ENCODE measurements at places on chromosomes 11 and 22.
A peak's percentile ranks its signal among the peaks of the same experiment; 100 is the strongest.

GRCh38 chr11:64343767-64344559 lies 4.0 kb downstream of the CCDC88B start:
- DNase-seq = no peak

DNA sequence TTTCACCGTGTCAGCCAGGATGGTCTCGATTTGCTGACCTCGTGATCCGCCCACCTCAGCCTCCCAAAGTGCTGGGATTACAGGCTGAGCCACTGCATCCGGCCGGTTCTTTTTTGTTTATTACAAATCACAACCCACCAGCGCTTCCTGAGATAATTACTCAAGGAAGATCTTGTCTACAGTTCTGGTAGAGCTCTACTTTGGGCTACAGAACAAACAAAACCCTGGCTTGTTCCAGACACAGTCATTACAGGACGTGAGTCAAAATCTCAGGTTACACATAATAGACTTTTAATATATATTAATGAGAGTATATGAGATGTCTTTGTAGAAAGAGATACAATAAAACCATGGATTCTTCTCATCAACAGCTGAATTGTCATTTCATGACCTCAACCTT lies 42.8 kb upstream of the NUP50 start:
- DNase-seq = no peak

- no peak for DNase-seq
Observed at GRCh38 chr11:62409831-62410230, 9.0 kb upstream of the SCGB1A1 start.

- DNase-seq = no peak
Observed at GRCh38 chr11:131246663-131247062, 123.8 kb upstream of the NTM start.

DNA sequence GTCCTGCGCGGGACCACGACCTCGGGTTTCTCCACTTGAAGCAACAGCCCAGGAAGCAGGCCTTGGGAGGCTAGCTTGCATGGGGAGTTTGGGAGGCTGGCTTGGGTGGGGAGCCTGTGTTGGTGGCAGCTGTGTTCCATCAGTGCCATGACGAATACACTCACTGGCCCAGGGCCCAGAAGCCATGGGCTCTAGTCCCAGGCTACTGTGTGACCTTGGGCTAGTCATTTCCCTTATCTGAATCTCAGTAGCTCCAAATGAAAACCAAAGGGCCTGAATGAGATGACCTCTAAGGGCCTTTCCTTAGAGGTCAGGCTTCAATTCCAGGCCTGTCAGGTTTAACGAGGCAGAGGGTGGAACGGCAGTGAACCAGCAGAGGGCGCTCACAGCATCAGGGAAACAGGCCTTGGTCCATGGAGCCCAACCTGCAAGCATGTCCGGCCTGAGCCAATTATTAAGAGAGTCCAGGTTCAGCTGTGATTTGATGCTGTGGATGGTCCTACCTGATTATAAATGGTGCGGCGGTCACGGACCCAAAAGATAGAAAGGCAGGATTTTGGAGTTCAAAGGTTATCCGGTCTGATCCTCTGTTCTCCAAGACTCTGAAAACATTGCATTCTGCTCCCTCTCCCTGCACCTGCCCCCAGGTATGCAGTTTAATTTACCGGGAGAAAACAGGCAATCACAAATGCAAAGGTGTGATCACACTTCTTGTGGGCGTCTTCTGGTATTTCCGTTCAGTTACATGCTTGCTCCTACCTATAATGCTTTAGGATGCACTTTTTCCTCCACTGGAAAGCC lies 15.9 kb downstream of the PTPN5 start:
- DNase-seq = peak; percentile 68

DNA sequence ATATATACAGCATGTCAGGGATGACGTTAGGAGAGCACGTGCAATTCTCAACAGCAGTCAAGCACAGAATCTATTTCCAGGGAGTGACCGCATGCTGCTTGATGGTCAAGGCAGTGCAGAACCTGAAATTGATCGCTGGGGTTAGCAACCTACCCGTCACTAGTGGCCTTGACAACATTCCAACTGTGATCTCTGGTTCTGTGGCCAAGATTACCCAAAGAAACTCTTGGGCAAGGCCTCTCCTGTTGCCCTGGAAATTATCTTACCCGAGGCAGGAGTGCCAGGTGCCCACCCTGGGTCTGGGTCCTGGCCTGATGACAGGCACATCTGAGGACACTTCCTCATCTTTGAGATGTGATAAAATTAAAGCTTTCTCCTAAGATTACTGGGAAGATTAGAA lies 2.2 kb downstream of the TM7SF2 start:
- no peak for DNase-seq

DNA sequence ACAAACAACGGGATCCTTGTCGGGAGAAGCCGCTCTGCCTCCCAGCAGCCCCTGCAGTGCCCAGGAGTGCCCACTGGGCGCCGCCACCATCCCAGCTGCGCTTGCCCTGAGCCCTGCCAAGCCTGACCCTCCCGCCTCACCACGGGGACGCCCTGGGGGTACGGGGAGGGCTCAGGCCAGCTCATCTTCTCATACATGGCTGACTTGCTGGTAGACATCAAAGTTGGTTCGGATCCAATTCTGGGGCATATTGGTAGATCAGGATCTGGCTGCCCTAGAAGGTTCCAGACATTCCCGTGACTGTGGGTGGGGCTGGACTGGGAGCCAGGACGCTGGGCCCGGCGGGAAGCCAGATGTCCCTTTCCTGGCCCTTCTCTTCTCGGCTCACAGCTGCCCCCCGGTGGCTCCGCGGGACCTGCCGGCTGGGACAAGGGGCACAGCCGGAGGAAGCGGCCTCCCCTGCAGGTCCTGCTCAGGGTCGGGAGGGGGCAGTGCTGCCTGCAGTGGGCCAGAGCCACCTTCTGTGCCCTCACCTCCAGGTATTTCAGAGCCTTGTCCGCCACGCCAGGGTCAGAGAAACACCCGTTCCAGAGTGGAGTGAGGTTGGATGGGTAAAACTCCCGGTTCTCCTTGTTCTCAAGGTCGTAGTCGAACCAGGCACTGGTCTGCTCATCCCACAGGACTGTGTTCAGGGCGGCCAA lies 10.6 kb upstream of the TREH start:
- peak; percentile 75 for DNase-seq

- DNase-seq = no peak
Observed at GRCh38 chr11:113338730-113339129, 24.3 kb downstream of the TTC12 start.

DNA sequence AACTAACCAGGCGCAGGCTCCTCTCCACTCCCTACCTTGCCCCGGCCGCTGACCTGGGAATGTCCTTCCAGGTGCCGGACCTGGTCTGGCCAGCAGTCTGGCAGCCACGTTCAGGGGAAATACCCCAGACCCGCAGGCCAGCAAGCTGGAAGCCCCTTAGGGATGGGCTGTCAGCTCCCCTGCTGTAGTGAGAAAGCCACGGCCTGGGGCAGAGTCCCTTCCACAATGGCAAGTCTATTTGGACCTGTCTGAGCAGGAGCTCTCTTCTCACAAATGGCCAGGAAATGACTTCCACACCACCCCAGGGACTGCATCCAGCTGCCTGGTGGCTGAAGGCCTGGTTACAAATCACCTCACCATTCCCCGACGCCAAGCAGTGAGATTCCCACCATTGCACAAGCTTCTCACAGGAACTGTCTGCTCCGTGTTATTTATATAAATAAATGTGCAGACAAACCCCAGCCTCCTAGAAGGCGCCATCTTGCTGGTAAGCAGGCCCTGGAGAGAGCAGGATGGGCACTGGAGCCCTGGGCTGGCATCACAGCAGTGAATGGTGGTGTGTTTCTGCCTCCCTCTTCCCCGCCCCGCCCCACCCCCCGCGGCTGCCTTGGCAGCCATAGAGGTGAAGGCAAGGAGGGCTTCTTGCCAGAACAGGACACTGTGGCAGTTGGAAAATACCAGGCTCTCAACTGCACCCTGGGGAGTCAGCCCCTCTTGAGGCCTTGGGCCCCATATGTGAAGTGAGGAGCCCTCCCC lies 23.7 kb downstream of the RSPH14 start:
- no peak for DNase-seq

DNA sequence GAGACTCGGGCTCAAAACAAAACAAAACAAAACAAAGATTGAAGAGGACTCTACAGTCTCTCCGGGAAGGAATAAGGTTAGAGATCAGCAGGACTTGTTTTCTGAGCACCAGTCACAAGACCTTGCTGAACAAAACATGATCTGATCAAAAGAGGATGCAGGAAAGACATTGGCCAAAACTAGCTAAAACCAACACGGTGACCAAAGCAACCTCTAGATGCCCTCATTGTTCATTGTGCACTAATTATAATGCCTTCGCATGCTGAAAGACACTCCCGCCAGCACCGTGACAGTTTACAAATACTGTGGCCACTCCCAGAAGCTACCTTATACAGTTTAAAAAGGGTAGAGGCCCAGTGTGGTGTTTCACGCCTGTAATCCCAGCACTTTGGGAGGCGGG lies 15.7 kb upstream of the CHKA start:
- no peak for DNase-seq

GRCh38 chr11:65894034-65894591 lies 3.6 kb downstream of the CCDC85B start:
- no peak for DNase-seq

- DNase-seq = no peak
Observed at GRCh38 chr11:78560153-78560552, 14.5 kb downstream of the NARS2 start.

- DNase-seq = no peak
Observed at GRCh38 chr11:126518972-126519690, 163.6 kb downstream of the ST3GAL4 start.

DNA sequence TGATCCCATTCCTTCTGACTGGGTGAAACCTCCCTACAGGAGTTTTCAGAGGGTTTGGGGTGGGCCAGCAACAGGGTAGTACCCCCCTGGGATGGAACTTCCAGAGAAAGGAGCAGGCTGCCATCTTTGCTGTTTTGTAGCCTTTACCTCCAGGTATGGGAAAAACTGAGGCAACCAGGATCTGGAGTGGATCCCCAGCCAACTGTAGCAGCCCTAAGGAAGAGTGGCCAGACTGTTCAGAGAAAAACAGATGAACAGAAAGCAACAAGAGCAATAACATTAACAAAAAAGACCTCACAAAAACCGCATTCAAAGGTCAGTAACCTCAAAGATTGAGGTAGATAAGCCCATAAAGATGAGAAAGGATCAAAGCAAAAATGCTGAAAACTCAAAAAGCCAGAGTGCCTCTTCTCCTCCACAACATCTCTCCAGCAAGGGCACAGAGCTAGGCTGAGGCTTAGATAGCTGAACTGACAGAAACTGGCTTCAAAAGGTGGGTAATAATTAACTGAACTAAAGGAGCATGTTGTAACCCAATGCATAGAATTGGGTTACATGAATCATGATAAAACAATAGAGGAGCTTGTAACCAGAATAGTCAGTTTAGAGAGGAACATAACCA lies 1288.6 kb upstream of the CNTN5 start:
- DNase-seq = no peak

DNA sequence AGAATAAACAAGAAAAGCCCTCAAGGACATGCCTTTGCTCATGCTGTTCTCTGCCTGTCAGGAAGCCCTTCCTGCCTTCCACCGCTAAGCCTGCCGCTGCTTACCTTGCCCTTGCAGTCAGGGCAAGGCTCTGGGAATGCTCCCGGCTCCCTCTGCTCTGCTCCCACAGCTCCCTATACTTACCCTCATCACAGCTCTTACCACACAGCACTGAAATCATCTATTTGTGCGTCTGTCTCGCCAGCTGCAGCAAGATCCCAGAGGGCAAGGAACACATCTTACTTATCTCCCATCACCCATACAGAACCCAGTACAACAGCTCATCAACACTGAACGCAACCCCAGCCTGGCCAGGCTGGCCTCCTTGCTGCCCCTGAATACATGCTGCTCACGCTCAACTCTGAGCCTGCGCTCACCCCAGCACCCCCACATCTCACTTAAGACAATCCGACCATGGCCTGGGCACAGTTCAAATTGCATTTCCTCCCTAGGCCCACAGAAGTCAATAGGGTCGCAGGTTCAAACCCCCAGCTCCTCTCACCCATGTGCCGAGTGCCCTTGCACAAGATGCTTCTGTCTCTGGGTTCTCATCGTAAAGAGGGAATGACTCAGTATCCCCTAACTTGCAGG lies 161.8 kb downstream of the IGLL1 start:
- no peak for DNase-seq

DNA sequence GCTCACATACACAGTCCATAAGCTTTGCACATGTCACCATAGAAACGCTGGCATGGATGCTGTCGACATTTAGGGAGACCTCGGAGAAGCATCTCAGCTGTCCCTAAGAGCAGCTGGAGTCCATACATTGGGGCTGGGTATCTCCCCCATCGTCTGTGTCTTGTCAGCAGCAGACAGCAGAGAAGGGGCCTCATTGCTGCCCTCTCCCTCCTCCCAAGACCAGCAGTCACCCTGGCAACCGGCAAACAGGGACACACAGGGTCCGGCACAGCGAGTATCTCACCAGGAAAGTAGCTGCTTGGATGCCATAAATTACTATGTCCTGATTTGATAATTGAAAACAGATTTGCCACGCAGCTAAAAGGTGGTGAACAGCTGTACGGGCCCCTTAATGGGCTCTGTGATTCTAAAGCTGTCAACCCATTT lies 84.4 kb downstream of the CD44 start:
- DNase-seq = no peak

GRCh38 chr11:110435780-110436717 lies 6.3 kb downstream of the FDX1 start:
- DNase-seq = no peak

GRCh38 chr11:1005928-1006327 lies 30.6 kb downstream of the MUC6 start:
- DNase-seq = no peak

DNA sequence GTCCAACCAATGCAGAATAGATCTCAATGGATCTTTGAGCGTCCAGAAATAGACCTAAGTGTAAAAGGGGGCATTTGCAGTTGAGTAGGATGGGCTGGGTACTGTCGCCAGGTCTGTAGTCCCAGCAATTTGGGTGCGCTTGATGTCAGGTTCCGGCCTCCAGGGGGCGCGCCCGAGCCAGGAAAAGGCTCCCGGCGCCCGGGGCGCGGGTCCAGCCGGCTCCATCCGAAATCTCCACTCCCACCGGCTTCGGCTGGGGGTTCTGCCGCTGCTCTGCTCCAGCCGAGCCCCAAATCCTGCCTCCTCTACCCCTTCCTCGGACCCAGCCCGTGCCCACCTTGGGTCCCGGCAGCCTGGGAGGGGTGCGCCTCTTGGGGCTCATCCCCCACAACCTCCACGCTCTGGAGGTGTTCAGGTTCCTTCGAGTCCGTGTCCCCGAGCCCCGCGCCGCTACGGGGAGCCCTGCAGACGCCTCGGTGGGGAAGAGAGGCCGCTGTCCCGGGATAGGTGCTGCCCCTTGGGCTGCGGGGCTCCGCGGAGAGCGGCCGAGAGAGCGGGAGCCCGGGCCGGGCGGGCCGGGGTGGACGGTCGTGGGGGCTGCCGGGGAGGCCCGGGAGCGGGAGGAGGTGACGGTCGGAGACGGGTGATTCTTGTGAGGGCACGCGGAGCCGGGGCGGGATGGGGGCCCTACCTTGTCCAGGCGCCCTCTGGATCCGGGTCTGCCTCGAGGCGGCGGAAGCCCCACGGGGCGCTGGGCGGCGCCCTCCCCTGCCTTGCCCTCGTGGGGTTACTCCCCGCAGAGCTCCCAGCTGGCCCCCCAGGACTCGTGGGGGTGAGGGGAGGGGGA lies 13.0 kb upstream of the CYB5R3 start:
- peak; percentile 91 for DNase-seq

- no peak for DNase-seq
Observed at GRCh38 chr22:35437049-35437448, 37.1 kb downstream of the MCM5 start.

All from stimulated activated effector memory CD8-positive, alpha-beta T cell treated with anti-CD3 and anti-CD28 coated beads, Interleukin-12 subunit alpha, Interleukin-12 subunit beta, amount 100 ng/mL, for 72 hours (primary cell).